Inflammatory macrophage (primary cell): ENCODE measurements at places on chromosomes 3 and 15.

- DNase-seq, result no peak
Observed at GRCh38 chr3:53672981-53673380, 173.2 kb downstream of the CHDH start.

DNA sequence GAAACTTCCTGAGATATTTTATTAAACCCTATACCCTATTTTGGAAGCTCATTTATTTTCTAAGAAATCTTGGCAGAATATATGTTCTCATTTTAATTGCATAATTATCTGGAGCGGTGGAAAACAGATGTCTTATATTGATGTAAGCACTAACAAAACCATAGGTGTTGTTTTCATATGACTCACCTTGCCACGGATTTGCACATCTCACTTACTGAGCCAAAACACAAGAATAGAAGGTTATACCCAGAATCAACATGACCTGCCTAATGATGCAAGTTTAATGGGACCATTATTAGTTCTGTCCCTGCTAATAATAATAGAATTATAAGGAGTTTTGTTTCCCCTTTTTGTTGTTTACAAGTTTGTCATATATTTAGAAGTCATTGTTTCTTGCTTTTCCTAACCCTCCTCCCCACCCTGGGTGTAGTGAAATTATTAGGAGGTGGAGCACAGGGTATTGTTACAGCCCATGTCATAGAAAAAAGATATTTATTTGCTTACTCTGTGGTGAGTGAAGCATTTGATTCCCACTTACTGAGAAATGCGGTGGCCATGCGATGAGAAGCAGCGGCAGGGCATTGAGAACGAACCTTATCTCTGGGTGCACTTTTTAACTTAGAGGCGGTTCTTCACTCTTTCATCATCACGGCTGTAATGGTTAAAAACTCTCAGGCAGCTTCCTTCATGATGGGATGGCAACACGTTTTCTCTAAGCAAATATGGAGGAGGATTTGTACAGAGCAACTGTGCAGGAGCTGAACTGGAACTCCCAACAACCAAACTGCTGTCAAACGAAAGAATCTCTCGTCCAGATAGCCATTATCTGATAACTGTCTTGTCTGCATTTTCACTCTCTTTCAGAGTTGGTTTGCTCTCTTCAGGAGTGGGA, 521 bp downstream of the IL5RA start:
- DNase-seq, result no peak

DNA sequence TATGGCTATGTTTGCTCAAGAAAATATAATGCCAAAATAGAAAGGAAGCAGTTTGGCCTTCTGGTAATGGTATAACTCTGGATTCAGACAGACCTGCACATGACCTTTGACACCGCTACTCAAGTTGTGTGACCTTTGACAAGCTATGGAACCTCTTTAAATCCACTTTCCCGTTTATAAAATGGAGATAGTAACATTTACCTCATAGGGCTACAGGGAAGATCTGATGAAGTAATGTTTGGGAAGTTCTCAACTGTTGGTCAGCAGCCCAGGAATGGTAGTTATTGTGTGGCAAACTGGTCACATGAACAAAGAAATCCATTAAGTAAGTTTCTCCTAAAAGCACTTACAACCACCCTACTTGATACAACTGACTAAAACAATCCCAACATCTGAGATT, 95.1 kb upstream of the PHLDB2 start:
- DNase-seq, result no peak

- DNase-seq, result no peak
Observed at GRCh38 chr15:47743886-47744285, 26.6 kb downstream of the SEMA6D start.

DNA sequence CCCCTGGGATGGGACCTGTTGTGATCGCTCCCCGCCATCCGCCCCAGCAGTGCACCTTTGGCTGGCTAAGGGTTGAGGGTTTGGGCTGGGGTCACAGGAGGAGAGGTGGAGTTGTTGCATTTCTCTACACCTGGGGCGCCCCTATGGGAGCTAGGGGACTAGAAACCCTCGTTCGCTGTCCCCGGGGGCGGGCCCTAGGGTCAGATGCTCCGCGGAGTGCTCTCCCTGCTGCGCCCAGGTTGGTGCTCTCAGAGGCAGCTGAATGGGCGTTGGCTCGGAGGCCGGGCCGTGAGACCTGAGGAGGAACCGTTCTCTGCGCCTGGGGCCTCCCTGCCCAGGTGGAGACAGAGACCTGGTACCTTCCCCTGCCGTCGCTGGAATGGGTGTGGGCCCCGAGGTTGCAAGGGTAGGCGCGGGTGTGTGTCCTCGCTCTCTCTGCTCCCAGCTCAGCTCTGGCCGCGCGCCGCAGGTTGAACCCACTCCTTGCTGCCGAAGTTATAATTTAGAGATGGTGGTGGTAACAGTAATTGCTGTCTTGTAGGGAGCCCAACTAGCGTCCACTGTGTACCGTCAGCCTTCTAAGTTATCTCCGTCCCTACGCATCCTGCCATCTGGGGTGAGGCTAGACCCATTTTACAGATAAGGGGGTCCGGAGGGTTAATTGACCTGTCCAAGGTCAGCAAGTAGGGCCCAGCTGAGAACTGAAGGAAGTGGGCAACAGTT, 965 bp downstream of the FLNB start:
- peak; percentile 23 for DNase-seq

GRCh38 chr15:37099319-37100108, 835 bp downstream of the MEIS2 start:
- DNase-seq, result no peak

- peak; percentile 36 for DNase-seq
Observed at GRCh38 chr3:129718201-129718600, 111.7 kb upstream of the PLXND1 start.

DNA sequence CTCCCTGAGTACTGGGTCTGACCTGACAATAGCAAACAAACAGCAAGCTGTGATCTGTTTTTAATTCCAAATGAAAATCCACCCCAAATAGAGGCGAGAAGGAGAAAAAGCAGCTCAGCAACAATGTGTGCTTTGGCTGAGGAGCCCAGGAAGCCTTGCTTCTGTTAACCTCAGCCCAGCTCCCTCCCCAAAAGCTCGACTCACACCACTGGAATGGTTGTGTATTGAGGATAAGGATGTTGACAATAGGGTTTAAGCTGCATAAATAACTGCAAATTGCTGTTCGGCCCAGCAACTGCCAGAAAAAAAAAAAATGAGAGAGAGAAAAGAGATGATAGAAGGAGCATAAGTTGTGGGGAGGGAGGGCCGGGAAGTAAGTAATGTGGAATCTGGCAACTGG, 104.0 kb upstream of the TBC1D5 start:
- DNase-seq, result no peak

DNA sequence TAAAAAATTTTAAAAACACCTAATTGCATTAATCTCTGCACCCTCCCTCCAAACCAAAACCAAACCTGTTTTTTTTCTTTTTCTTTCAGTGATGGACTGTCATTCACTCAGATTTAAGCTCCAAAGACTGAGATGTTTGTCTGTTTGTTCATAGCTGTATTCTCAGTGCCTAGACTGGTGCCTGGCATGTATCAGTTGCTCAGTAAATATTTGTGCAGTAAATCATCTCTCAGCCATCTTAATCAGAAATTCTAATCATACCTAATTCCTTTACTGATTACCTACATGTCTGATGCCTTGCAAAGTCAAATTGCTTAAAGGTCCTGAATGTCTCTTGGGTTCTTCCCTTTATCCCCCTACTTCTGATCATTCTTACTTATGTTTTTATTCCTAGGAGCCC, 138.8 kb downstream of the ZNF609 start:
- DNase-seq, result no peak

DNA sequence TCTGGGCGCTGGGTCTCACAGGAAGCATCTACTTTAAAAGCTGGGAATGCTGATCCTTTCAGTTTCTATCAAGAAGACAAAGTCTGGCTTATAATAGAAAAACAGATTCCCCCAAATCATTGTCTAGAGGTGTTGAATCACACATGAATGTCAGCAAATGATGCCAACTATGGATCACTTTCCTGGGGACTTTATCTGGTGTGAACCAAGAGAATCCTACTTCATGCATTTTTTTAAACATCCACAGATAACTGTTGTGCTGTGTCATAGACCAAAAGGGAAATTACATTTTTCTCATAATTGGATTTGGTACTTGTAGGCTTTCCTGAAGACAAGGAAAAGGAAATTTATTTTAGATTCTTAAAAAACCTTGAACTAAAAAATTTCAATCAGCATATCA, 132.7 kb downstream of the CD47 start:
- no peak for DNase-seq

- DNase-seq, result no peak
Observed at GRCh38 chr3:72628065-72628464, 220.2 kb downstream of the SHQ1 start.

GRCh38 chr3:81161851-81162250, 599.6 kb downstream of the GBE1 start:
- no peak for DNase-seq

- no peak for DNase-seq
Observed at GRCh38 chr15:91988071-91988470, 134.6 kb downstream of the SLCO3A1 start.

- DNase-seq, result peak; percentile 50
Observed at GRCh38 chr15:68587769-68588385, 9.1 kb downstream of the CORO2B start.

DNA sequence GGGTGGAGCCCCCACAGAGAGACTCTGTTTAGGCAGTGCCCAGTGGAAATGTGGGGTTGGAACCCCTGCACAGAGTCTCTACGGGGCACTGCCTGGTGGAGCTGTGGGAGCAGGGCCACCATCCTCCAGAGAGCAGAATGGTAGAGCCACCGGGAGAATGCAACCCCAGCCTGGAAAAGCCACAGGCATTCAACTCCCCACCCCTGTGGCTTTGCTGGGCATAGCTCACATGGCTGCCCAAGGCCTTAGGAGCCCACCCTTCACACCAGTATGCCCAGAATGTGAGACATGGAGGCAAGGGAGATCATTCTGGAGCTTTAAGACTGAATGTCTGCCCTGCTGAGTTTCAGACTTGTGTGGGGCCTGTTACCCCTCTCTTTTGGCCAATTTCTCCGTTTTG, 19.0 kb upstream of the CHCHD6 start:
- no peak for DNase-seq

GRCh38 chr15:69610858-69611257, 158.2 kb downstream of the RPLP1 start:
- DNase-seq, result no peak

DNA sequence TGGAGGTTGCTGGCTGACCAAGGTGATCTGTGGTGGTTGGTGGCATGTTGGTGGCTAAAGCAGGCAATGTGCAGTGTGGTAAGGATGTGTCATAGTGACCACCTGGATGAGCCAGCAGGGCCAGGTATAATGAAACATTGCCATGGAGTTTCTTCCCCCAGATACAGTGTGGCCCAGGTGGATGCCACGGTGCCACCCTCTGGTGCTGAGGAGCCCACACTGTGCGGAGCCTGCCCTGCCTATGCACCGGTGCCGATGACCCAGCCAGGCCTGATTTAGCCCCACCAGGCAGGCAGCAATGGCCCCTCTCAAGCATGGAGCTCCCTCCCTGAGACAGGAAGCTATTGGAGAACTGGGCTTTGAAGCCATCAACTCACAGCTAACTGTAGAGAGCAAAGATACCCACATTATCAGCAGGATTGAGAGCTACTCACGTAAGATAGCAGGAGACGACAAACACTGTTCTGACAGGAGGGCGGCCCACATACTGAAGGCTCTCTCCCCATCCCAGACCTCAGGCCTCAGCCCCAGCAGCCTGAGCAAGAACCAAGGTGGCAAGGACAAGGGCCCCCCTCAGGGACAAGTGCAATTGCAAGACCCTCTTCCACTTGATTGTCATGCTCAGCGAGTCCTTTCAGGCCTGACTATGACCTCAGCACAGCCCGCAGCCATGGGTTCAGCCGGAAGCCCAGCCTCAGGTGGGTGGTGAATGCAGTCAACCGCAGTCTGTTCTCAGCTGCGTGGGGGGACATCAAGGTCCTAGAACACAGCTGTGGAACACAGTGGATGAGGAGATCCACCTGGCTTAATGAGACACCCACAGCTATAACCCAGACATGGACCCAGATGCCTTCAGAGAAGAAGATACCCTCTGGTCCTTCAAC, 82.8 kb upstream of the CDV3 start:
- no peak for DNase-seq

DNA sequence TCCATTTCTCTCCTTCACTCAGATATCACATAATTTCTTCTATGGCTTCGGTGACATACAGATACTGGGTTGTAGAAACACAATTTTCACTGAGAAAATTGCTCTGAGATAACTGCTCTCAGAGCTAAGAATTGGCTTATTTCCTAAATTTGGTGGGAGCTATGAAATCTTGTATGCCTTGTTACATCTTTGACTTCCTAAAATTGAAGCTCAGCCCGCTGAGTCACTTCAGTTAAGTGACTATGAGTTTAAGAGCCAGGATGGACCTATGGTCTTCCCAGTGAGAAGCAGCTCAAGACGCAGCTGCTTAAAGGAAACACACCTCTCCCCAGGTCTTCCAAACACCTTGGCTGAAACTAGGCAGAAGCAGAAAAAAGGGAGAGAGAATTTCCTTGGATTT, 56.4 kb downstream of the EFHB start:
- DNase-seq, result peak; percentile 38

GRCh38 chr3:128226795-128227395, 73.6 kb downstream of the EEFSEC start:
- DNase-seq, result peak; percentile 16

DNA sequence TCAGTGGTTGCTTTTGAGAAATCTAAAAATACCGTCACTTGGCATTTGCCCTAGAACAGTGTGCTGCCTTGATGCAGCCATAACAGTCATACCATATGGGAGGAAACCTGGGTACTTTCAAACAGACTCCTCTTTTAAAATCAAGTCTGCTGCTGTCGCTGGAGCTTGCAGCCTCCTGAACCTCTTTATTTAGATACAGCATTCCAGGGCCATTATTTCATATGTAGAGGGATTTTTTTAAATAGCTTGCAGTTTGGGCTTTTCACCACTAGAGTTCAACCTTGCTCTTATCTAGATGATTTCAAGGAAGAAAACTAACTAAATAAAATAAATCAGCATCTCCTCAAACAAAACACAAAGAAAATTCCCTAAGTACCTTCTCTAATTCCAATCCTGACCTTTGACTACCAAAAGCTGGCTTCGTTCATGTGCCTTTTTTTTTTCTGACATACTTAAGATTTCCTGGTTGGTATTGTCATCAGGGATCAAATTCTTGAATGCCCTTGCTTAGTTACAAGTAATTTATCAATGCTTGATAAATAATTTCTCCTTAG, 111.6 kb downstream of the KBTBD8 start:
- DNase-seq, result peak; percentile 47

GRCh38 chr3:154050766-154051165, 70.4 kb upstream of the ARHGEF26 start:
- no peak for DNase-seq
